Suppressor macrophage (primary cell): ENCODE measurements at places on chromosomes 12 and 14.

DNA sequence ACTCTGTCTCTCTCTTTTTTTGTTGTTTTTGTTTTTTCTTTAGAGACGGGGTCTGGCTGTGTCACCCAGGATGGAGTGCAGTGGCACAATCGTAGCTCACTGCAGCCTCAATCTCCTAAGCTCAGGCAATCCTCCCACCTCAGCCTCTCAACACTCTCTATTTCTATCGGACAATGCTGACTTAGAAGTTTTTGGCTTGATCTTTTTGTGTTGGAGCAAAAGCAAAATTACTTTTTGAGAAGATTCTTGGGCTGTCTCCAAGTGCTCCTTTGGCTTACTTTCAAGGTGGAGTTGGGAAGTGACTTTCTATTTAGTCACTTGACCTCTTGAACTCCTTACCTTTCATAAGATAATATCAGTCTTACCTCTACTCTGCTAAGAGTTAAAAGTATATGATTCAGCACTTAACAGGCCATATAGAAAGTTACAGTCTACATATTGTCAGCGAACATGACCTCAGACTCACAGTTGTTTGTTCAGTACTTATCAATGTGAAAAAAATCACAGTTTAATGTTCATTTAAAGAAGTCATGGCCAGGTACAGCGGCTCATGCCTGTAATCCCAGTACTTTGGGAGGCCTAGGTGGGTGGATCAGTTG, 15.4 kb upstream of the MIA2 start:
- no peak for DNase-seq

- no peak for DNase-seq
Observed at GRCh38 chr12:106090591-106091445, 47.9 kb downstream of the NUAK1 start.

DNA sequence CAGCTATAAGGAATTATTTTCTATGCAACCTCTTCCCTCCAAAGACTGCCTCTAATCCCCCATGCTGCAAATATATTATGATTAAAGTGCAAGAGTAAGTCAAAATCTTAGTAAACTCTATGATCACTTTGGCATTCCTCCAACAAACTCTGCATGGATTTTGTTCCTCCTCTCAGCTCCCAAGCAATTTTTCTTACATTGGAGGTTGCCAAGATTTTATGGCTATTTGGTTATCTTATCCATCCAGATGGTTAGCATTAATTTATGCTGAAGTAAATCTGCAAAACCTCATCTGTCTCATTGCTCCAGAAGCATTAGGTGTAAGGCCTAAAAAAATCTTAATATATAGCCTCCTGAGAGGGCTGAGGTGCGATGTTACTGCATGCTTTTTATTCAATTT, 228.1 kb downstream of the CHST11 start:
- no peak for DNase-seq

DNA sequence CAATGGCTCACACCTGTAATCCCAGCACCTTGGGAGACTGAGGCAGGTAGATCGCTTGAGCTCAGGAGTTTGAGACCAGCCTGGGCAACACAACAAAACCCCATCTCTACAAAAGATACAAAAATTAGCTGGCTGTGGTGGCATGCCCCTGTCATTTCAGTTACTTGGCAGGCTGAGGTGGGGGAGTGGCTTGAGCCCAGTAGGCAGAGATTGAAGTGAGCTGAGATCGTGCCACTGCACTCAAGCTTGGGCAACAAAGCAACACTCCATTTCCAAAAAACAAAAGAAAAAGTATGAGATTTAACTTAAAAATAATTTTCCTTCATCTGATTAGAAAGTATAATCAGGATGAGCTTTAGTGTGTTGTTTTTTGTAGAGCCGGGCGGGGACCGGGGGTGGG, 47.9 kb upstream of the BCAT1 start:
- DNase-seq: no peak

DNA sequence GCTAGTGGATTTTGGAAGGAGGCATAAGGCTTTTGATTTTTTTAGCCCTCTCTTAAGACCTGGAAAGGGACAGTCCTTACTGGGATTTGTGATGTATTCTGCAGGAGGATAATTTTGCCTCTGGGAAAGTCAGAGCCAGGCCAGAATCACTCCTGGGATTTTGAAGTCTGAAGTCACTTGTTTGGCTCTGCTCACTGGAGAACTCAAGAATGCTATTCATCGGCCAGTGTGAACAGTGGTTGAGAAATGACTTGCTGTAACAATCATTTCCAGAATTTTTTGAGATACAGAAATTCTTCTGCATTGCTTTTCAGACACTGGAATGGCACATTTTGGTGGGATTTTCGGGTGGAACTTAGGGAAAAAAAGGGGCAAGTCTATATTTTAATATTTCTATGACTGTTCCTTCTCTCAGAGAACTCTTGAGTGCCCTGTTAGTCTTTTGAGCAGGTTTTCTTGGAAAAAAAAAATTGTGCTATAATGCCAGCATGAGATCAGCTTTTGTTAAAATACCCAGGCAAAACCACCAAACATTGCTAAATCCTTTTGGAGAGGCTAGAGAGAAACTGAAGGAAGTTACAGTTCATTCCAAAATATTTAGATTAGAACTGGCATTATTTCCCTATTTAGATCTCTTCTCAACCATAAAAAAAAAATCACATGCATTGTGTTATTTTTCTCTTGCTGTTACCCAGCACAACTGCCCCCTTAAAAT, 26.1 kb upstream of the BHLHE41 start:
- peak; percentile 40 for DNase-seq

DNA sequence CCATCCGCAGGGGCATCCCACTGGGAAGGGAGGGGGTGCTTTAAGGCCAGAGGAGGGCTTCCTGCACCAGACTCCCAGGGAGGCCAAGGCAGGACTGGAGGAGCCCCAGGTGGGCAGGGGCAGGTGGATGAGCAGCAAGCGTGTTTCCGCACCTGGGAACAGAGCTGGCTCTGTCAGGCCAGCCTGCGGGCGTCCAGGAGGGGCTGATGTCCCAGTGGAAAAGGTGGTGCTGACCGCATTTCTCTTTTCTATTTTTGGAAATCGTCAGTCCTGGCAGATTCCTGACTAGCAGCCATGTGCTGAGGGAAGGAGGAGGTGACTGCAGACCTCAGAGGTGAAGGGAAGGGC, 27.2 kb downstream of the CHGA start:
- no peak for DNase-seq

GRCh38 chr12:11576104-11576503, 73.4 kb upstream of the ETV6 start:
- peak; percentile 44 for DNase-seq

DNA sequence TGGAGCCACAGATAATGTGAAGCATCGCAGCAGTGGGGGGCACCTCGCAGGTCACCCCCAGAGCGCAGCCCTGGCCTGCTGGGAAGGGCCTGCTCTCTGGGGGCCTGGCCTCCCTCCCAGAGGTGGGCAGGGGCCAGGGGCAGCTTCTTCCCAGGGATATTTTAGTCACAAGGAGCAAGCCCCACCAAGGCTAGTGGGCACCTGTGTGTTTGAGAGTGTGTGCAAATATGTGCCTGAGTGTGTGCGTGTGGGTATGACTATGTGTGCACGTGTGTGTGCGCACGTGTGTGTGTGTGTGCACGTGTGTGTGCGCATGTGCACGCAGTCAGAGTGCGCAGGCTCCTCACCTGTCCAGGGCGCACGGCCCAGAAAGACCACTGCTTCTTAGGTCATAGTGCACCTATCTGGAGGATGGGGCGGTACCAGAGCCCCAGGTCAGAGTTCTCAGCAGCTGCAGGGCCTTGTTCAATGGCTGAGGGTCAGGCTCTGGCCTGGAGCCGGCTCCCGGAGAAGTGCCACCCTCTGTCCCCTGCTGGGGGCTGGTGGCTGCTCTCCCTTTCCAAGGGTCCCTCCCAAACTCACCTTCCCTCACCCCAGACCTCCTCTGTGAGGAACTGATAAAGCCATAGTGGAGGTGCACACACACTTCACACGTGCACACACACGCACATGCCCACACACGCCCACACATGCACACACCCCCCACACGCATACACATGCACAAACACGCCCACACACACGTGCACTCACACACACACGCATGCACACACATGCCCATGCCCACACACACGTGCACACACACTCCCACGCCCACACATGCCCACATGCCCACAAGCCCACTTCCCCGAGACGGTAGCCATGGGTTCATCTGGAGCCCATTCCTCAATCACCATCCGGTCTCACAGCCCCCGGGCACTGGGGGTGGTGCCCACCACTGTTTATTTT, 128.5 kb downstream of the KIF26A start:
- no peak for DNase-seq

GRCh38 chr12:13196130-13196921, at the start of gene EMP1:
Gene EMP1, plus strand, starts transcription at chr12:13196726. Its CDS starts 14,785 bp downstream, at chr12:13211511.
- DNase-seq: peak; percentile 82

- no peak for DNase-seq
Observed at GRCh38 chr14:80356413-80356812, 145.1 kb upstream of the DIO2 start.

DNA sequence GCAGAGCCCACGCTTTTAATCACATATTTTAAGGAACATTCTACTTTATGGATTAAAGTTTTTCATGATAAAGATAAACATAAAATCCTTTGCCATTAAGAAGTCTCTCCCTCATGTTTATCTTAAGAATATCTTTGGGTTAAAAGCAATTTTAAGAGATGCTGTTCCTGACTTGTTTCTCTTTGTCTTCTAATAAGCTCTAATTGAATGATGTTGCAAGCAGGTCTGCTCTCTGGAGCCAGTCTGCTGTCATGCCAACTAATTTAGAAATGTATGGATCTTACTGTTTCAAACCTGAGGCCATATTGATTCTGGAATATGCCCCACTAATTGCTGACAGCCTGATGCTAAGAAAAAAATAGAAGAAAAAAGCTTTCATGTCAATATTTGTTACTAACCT, 173.6 kb downstream of the TTC8 start:
- DNase-seq: no peak

DNA sequence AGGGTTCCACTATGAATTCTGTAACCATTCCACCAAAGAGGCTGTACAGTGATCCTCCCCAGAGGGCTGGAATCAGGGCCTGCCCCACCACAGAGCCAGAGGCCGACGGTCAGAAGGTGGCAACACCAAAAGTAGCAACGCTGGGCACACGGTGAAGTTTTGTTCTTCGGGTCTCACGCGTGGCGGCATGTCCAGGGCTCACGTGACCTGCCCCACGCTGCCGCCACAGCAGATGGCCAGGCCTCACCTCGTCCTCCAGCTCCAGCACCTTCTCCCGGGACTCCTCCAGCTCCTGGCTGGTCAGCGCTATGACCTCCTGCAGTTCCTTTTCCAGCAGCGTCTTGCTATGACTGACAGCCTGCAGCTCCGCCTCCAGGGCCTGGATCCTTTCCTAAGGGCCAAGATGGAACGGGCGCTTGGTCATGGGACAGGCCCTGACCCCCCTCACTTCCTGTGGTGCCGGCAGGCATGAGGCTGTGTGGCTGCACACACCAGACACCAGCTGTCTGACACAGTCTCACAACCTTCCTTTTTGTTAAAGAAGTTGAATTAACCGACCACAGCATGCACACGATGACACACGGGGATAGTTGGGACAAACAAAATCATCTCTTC, 22.4 kb upstream of the ANKLE2 start:
- peak; percentile 56 for DNase-seq

DNA sequence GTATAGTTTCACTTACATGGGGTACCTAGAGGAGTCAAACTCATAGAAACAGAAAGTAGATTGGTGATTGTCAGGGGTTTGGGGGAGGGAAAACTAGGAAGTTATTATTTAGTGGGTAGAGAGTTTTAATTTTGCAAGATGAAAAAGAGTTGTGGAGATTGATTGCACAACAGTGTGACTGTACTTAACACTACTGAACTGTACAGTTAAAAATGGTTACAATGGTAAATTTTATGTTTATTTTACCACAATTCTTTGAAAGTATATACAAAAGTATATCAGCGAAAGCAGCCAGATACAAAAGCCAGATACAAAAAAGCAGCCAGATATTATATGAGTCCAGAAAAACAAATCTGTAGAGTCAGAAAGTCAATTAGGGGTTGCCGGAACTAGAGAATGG, 247.6 kb downstream of the IPO8 start:
- no peak for DNase-seq

GRCh38 chr12:125124320-125124966, 59.2 kb downstream of the AACS start:
- DNase-seq: no peak

- DNase-seq: peak; percentile 76
Observed at GRCh38 chr12:7137908-7138307, 7.7 kb downstream of the CLSTN3 start.

GRCh38 chr12:102533483-102534215, 53.3 kb upstream of the IGF1 start:
- DNase-seq: no peak

DNA sequence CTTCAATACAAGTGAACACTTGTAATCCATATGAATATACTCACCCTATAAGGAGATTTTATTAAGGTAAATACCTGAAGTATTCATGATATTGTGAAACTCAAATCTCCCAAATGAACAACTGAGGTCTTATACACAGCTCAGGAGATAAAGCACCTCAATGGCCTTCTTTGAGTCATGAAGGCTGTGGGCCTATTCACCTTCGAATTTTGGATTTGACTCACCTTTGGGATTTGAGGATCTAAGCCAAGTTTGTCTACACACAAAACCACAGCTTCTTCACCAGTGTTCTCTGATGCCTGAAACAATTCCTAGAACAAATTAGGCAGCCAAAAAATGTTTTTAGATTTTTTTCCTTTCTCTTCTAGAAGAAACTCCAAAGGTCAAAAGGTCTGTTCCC, 194.1 kb downstream of the NUAK1 start:
- no peak for DNase-seq

GRCh38 chr14:33475623-33476022, 475.3 kb downstream of the EGLN3 start:
- peak; percentile 45 for DNase-seq

DNA sequence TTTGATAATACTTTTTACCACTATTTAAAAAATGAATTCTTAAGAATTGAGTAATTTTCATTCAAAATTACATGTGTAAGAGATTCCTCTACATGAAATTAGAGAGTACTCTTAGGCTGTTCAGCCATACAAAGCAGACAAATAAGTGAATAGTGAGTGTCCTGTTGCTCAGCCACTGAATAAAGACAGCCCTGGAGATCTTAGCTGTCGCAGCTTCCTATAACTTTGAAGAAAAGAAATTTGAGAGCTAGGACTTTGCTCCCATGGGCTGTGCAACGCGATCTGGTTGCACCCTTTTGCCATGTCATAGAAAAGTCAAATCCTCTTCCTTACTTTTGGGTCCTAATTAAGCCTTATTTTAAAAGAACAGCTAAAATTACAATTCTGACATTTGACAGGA, 40.9 kb upstream of the LRIG3 start:
- DNase-seq: no peak

- DNase-seq: peak; percentile 59
Observed at GRCh38 chr12:111886662-111887545, 44.9 kb downstream of the MAPKAPK5 start.
